Stimulated activated CD8-positive, alpha-beta memory T cell treated with anti-CD3 and anti-CD28 coated beads, Interleukin-4, amount 100 ng/mL, for 48 hours (primary cell): ENCODE measurements at places on chromosomes 5 and 9.

GRCh38 chr9:120616966-120617935 is 37.3 kb upstream of the CDK5RAP2 start:
- DNase-seq = no peak

DNA sequence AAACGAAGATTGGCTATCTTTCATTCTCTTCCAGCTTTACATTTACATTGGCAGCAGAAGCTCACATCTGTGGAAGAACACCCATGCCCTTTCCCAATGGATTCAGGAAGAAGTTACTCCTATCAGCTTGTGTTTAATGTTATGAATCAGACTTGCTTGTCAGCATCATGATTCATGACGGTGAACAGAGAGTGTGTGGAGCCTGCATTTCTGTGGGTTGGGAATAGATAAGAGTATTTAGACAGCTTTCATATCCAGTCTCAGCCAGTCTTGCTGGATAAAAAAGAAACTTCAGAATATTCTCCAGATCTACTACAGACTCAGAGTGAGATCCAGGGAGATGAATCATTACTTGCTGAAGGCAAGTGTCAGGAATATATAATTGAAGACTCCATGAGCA is 812.9 kb upstream of the ZNF608 start:
- no peak for DNase-seq

DNA sequence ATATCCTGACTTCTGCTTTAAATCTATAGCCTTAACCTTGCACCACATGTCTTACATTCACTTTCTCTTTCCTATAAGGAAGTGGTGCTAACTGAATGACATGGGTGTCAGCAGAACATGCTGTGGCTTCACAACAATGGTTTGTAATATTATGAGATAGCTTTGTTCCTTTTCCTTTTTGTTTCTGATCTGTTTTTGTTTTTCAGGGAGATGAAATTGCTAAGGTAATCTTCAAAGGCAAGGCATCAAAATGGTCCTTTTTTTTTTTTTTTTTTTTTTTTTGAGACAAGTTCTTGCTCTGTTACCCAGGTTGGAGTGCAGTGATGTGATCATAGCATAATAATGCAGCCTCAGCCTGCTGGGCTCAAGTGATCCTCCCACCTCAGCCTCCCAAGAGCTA is 53.6 kb upstream of the RANBP6 start:
- no peak for DNase-seq

- peak; percentile 68 for DNase-seq
These were observed 8.3 kb downstream of the OTP start for GRCh38 chr5:77630114-77630680.

GRCh38 chr9:16441791-16442190 is 428.7 kb downstream of the BNC2 start:
- DNase-seq = no peak

DNA sequence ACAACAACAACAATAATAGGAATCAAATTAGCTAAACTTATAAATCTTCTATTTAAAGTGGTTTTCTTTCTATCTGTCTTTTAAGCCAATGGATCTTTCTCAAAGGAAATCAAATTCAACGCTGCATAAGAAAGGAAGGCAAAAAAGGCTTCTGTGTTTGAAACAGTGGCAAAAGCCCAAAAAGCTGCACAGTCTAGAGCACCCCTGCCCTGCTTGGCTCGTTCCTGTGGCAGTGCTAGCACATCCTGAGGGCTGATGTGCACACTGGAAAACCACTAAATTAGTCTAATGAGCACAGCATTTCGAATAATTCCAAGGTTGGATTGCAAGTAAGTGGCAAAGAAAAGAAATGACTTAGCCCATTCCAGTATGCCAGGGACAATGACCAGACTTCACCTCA is 80.7 kb downstream of the AP3B1 start:
- DNase-seq = no peak

- no peak for DNase-seq
These were observed 51.6 kb downstream of the ENTREP1 start for GRCh38 chr9:69376651-69377050.

DNA sequence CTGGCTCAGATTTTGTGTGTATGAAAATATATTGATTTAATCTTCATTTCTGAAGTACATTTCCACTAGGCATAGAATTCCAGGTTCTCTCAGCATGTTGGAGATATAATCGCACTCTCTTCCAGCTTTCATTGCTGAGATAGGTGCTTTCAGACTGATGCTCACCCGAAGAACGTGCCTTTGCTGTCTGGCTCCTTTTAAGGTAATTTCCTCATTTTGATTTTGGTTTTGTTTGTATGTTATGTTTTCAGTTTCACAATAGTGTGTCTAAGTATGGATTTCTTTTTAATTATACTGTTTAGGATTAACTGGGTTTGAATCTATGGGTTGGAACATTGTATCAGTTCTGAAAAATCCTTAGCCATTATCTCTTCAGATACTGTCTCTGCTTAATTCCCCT is 132.0 kb upstream of the NFIB start:
- no peak for DNase-seq

GRCh38 chr5:81450940-81451339 is 57.0 kb upstream of the ACOT12 start:
- DNase-seq = no peak

GRCh38 chr5:172362755-172363154 is 79.2 kb upstream of the UBTD2 start:
- no peak for DNase-seq

DNA sequence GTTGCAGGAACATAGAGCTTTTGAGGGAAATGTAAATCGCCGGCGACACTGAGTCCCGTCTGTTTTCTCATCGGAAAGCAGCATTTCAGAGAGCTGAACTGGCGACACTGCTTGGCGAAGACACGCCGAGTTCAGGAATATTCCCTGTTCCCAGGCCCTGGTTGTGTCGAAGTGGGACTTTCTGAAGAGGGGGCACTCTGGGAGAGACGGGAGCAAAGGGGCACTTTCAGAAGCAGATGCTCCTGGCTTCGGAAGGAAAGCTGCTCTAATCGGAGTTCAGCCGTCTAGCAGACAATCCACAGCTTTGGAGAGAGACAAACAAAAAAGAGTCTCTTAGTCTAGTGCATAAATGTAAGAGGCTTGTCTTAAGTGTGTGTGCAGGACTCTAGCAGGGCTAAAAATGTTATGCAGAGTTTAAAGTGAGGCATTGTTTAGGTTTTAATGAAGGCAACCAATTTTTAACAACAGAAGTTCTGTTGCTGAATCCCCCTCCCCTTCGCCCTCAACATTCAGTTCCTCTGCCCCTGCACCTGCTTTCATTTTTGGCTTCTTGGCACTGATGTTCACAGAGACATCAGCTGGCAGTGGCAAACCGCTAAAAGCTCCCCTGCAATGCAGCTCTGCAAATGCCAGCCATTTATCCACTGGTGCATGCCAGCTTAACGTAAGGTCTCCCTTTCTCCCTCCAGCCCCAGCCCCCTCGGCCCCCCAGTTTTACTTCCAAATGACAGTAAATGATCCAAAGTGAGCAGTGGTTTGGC is 289.5 kb upstream of the MPDZ start:
- no peak for DNase-seq

DNA sequence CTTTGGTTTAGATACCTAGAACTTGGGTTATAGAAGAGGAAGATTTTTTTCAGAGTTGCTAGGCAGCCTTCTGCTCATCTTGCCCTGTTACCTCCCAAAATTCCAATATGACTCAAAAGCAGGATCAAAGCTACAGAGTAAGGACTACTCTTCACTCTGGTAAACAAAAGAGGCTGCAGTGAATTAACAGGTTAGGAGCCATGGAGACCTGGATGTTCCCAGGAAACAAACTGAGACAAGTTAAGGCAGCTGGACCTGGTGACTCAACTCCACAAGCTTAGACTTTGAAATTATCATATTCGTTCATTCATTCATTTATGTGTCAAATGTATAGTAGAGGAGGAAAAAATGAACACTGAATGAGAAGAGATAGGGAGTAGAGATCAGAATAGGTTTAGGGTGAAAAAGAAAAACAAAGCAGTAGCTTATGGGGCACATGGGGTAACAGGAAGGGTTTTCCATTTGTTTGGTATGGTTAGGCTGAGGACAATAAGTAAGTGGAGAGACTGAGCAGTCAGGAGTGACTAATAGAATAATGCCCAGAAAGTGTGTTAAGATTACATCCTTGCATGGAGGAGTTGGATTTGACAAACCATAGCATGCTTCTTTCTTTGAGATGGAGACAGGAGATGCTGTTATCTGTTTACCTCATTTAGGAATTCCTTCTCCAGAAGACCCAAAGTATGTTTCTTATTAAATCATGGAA is 464.0 kb upstream of the ZNF608 start:
- no peak for DNase-seq

- no peak for DNase-seq
These were observed 3.7 kb upstream of the TIFAB start for GRCh38 chr5:135455876-135456237.

DNA sequence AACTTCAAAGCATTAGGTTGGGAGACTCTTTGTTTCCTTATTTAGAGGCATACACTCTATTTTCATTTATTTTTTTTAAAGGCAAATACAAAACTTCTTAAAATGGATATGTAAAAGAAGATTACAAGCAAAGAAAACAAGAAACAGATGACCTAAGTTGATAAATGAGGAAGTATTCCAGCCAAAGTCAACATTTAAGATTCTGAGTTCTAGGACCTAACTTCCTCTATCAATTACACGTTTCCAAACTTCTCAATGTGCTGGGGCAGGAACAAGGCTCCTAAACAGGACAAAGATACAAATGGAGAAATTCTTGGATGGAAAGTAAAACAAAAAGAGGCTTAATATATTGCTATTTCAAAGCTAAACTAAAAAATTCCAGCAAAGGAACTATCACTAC is 89.5 kb downstream of the TLE1 start:
- no peak for DNase-seq

- no peak for DNase-seq
These were observed 96.1 kb upstream of the IRX2 start for GRCh38 chr5:2847608-2848007.

- DNase-seq = no peak
These were observed 38.5 kb downstream of the CYSTM1 start for GRCh38 chr5:140213370-140213983.

GRCh38 chr5:148799737-148800527 is 26.5 kb upstream of the ADRB2 start:
- DNase-seq = peak; percentile 47
